ENCODE measurements at places on chromosomes 2 and 18. TPM values are rescaled to one million over a fixed set of nuclear protein-coding genes. Genes with fewer than 3 reads are reported as not detected.

The GPR39 gene
- total RNA-seq, result 1.1 TPM

The POTEI gene
- 0.22 TPM for total RNA-seq

The XIRP2 gene
- total RNA-seq, result 7.5 TPM

The VWA3B gene
- total RNA-seq, result not detected

The LIMS2 gene
- 11.2 TPM for total RNA-seq

The STAT4 gene
- total RNA-seq, result 5.8 TPM

The ADCYAP1 gene
- 2.3 TPM for total RNA-seq

The NPHP1 gene
- total RNA-seq, result 8.8 TPM

The HRH4 gene
- not detected for total RNA-seq

The MAPRE3 gene
- total RNA-seq, result 21.6 TPM

The ZNF396 gene
- total RNA-seq, result 5.8 TPM

The CMPK2 gene
- 7.6 TPM for total RNA-seq

The RESP18 gene
- not detected for total RNA-seq

The RTP5 gene
- total RNA-seq, result not detected

The RAD51AP2 gene
- total RNA-seq, result 0.27 TPM

The SMYD1 gene
- total RNA-seq, result 47.8 TPM

The RUFY4 gene
- not detected for total RNA-seq

The C1QL2 gene
- 4.1 TPM for total RNA-seq

The SNED1 gene
- total RNA-seq, result 16.0 TPM

The TSPYL6 gene
- total RNA-seq, result 0.44 TPM

The KIF5C gene
- total RNA-seq, result 90.0 TPM

The SNTG2 gene
- total RNA-seq, result 1.7 TPM

The CRYGB gene
- total RNA-seq, result 254 TPM

The GPR45 gene
- total RNA-seq, result not detected

The TFCP2L1 gene
- 1.1 TPM for total RNA-seq

The ORMDL1 gene
- total RNA-seq, result 175 TPM

The IL36RN gene
- total RNA-seq, result 0.22 TPM

The UGT1A10 gene
- not detected for total RNA-seq

The ABCB11 gene
- total RNA-seq, result 0.38 TPM

The CABYR gene
- 7.0 TPM for total RNA-seq

The INHBB gene
- 25.7 TPM for total RNA-seq

The CFC1 gene
- total RNA-seq, result 0.55 TPM

The CRYGD gene
- total RNA-seq, result 823 TPM

The DPP10 gene
- 22.3 TPM for total RNA-seq

The KCNK3 gene
- total RNA-seq, result 40.4 TPM

The TMBIM1 gene
- 56.5 TPM for total RNA-seq

The ERBB4 gene
- total RNA-seq, result 17.9 TPM

The HNRNPLL gene
- total RNA-seq, result 120 TPM

The SS18 gene
- 160 TPM for total RNA-seq

The GBX2 gene
- total RNA-seq, result 0.49 TPM

The VIT gene
- 38.7 TPM for total RNA-seq

The RGPD3 gene
- total RNA-seq, result 1.3 TPM

The RGPD4 gene
- 2.2 TPM for total RNA-seq

The HOXD1 gene
- total RNA-seq, result 0.27 TPM

The GKN2 gene
- total RNA-seq, result not detected

The KLHL14 gene
- total RNA-seq, result 15.2 TPM

The CHRND gene
- total RNA-seq, result 3.9 TPM

The EML6 gene
- total RNA-seq, result 11.4 TPM

The DSC1 gene
- 1.8 TPM for total RNA-seq

The CHAC2 gene
- total RNA-seq, result 2.2 TPM

The SLC16A14 gene
- 17.5 TPM for total RNA-seq

The SGO2 gene
- 6.8 TPM for total RNA-seq

The ANKRD30B gene
- total RNA-seq, result not detected

The GAD1 gene
- total RNA-seq, result 25.1 TPM
